ENCODE measurements at places on chromosomes 7 and 10. TPM values are rescaled to one million over a fixed set of nuclear protein-coding genes. Genes with fewer than 3 reads are reported as not detected.

GRCh38 chr10:49550563-49550962 is 11.6 kb upstream of the ERCC6 start:
- no peak for DNase-seq
- H3K27ac ChIP-seq, result no peak overlapping the region
- H3K36me3 ChIP-seq, result no peaks in the 10 kb centered on the region
- H3K4me3 ChIP-seq, result no peak overlapping the region
- H3K4me1 ChIP-seq, result no peaks in the 10 kb centered on the region
- H3K27me3 ChIP-seq, result no peaks in the 10 kb centered on the region

DNA sequence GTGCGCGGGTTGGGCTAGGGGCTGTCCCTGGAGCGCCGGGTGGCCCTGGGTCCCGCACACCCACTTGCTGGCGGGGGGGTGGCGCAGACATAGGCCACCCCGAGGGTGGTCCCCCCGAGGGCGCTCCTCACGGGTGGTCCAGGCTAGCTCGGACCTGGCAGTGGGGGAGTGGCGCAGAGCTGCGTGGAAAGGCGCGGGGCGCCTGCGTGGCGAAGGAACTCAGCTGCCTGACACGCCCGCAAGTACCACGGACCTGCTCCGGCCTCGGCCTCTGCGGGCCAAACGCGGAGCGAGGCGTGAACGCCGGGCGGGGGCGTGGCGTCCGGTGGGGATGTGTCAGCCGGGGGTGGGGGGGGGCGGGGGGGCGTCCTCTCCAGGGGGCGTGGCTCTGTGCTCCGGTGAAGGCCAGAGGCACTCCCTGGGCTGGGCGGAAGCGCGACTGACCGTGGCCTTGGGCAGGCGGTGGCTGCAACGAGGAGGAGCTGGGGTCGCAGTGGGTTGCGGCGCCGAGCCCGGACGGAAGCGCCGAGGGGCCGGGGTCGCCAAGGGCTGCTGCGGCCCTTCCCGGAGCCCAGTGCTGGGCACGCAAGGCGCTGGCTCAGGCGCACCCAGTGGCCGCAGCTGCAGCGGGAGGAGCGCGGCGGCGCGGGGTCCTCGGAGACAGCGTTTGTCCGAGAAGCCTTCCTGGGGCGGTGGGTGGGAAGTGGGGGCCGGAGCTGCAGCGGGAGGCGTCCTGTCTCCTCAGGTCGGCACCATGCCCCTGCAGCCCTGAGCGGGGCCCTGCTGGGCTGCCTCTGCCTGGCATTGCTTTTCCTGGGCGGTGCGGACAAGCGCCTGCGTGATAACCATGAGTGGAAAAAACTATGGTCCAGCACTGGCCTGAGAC is 58.9 kb upstream of the NUPR2 start:
- H3K4me3 ChIP-seq, result no peak overlapping the region
- no peaks in the 10 kb centered on the region for H3K4me1 ChIP-seq
- H3K27me3 ChIP-seq, result peaks cover 2% of the 10 kb centered on the region
- no peak for DNase-seq
- H3K27ac ChIP-seq, result no peak overlapping the region

- H3K4me3 ChIP-seq, result no peak overlapping the region
- peaks cover 1% of the 10 kb centered on the region for H3K4me1 ChIP-seq
- DNase-seq, result no peak
- no peaks in the 10 kb centered on the region for H3K27me3 ChIP-seq
Observed at GRCh38 chr10:101035916-101036702, 5.1 kb downstream of the SFXN3 start.

GRCh38 chr7:93958216-93958615 is 36.7 kb downstream of the GNG11 start:
- no peak overlapping the region for H3K27ac ChIP-seq
- no peak for DNase-seq
- H3K36me3 ChIP-seq, result no peaks in the 10 kb centered on the region

DNA sequence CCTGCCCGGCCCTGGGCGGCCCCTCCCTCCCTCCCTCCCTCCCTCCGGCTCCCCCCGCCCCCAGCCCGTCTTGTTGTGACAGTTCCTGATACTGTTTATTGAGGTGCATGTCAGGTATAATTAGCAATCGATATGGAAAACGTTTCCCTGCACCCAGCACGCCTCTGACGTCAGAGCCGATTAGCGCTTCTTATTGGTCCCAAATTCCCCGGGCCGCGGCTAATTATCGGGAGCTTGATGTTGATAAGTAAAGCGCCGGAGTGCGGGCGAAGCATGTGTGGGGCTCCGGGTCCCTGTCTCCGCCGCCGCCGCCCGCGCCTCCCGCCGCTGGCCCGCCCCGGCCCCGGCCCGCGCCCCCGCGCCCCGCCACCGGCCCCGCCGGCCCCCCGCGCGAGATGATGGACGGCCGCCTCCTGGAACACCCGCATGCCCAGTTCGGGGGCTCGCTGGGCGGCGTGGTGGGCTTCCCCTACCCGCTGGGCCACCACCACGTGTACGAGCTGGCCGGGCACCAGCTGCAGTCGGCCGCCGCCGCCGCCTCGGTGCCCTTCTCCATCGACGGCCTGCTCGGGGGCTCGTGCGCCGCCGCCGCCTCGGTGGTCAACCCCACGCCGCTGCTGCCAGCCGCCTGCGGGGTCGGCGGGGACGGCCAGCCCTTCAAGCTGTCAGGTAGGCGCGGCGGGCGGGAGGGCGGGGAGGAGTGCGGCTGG is at the start of gene UNCX:
Gene UNCX (plus strand): TSS at position 250 of the 710 bp plus-strand sequence. CDS start 146 bp downstream, at position 396.
- no peak within 1 kb of the TSS for H3K27ac ChIP-seq
- peaks cover 14% of the 10 kb centered on the region for H3K4me1 ChIP-seq
- no peak for DNase-seq
- H3K36me3 ChIP-seq, result no peaks in the 10 kb centered on the region
- H3K27me3 ChIP-seq, result peaks cover 42% of the 10 kb centered on the region
- H3K4me3 ChIP-seq, result no peak within 1 kb of the TSS

EPHB6 gene
- 1.2 TPM for total RNA-seq

All from liver (tissue), 10 donors.